ENCODE measurements at places on chromosomes 13 and 19.

DNA sequence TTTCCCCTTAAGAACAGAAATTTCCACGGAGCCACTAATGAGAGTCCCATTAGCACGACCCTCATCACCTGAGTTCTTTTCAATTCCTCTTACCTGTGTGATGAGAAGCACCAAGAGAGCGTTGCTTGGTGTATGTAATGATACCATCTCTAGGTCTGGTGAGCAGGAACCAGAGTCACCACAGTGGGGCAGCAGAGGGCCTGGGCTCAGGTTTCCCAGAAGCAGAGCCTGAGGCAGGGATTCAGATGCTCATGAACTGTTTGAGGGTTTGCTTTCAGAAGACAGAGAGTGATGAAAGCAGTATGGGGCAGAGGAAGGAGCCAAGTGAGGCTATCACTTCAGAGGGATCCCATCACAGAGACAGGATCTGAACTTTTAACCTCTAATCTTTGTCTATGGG is 3.1 kb upstream of the PTPRH start:
- DNase-seq, result no peak

DNA sequence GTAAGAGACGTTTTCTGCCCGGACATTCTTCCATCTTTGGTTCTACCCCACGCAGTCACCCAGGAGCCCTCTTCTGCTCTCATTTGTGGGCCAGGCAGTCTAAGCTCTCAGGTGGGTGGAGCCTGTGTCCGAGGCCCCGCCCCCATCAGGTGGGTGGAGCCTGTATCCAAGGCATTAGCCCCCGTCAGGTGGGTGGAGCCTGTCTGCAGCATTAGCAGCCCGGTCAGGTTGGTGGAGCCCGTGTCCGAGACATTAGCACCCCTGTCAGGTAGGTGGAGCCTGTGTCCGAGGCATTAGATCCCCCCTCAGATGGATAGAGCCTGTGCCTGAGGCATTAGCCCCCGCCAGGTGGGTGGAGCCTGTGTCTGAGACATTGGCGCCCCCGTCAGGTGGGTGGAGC is 45.5 kb upstream of the C13orf46 start:
- no peak for DNase-seq

GRCh38 chr13:27425158-27425917 is 919 bp downstream of the GTF3A start:
- no peak for DNase-seq

DNA sequence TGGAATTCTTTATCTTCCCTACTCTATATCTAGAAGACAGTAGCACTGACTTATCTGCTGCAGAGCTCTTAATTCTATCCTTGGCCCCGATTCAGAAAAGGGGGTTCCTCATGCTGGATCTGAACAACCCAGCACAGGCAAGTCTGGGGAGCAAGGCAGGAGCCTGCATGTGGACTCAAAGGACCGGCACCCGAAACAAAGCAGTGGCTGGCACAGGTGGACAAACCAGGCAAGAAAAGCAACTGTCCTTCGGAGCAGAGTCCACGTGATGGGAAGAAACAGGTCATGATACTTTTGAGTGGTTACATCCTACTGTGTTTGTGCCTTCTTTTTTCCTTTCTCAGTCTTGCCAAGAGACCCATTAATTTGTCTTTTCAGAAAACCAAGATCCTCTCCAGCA is 38.3 kb downstream of the GPR42 start:
- no peak for DNase-seq

- DNase-seq, result peak; percentile 22
These were observed 54.7 kb downstream of the ZNF787 start for GRCh38 chr19:56066152-56067023.

GRCh38 chr19:4278419-4279266 is at the start of gene SHD:
TSS of gene SHD (plus strand) at chr19:4279266. CDS start at chr19:4280064, 798 bp downstream.
- no peak for DNase-seq

DNA sequence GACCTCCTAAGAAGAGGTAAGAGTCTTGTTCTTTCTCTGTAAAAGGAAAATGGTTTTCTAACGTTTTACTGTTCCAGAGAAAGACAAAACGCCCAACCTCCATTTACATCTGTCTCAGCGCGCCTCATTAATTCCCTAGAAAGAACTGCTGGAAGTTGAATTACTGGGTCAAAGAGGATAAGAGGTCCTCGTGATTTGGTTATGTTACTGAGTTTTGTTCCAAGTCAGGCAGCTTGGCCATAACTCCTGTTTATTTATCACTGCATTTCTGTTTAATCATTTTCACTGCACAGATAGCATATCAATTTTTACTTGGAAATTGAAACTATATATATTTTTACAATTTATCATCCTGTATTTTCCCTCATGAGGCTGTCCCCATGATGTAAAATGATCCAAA is 112.9 kb upstream of the PEG3 start:
- DNase-seq, result no peak

DNA sequence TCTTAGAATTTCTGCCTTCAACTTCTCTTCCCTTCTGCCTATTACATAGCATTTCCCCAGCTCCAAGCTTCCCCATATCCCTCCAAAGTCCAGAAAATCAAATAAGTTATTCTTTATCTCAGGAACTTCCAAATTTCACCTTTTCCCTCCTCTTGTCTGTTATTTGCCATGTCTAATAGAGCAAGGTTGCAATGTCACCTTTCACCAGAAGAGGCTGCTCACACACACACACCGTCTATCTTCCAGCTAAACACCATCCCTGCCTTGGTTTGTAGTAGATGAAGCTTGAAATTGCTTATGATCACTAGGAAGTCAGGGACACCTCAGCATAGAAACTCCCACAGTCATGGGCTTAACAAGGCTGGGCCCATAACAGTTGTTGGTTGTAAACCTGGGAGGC is 48.4 kb downstream of the ZNRF4 start:
- no peak for DNase-seq

DNA sequence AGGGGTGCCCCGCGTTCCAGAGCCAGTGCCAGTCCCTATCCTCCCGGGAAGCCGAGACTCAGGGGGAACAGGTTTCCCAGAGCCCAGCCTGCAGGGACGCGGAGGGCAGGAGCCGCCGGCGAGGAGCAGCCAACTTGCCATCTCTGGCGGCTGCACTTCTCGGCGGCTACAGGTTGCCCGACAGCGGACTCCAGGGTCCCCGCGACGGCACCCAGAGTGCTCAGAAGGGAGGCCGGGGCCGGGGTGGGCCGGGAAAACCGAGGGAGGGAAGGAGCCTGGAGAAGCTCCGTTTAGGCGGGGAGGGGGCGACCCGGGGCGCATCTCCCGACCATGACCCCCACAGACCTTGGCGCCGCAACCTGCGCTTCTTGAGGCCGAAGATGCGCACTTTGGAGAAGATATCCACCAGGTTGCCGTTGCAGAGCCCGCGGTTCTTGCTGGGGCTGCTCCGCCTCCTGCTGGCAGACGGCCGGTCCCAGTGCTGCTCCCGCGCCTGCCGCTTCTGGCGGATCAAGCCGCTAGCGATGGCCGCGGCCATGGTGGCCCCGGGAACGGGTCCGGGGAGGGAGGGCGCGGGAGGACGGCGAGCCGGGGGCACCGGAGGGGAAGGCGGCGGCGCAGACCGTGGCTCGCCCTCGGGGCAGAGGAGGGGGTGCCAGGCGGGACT is 463.8 kb downstream of the ITGBL1 start:
- no peak for DNase-seq

DNA sequence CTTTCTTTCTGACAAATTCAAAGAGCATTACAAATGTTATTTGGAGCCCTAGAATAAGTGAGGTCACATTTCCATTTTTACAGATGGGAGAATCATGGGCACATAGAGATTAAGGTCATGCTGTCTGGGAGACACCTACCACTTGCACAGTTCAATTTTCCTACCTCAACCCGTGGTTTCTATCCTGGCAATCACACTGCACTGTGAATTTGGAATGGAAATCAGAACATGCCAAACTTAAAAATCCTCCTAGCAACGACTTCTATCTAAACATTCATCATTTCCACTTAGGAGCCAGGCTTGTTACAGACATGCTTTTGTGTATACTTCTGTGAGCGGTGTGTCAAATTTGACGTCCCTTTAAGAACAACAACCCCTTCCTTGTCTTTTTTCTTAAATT is 251.5 kb downstream of the DNAJC15 start:
- no peak for DNase-seq

DNA sequence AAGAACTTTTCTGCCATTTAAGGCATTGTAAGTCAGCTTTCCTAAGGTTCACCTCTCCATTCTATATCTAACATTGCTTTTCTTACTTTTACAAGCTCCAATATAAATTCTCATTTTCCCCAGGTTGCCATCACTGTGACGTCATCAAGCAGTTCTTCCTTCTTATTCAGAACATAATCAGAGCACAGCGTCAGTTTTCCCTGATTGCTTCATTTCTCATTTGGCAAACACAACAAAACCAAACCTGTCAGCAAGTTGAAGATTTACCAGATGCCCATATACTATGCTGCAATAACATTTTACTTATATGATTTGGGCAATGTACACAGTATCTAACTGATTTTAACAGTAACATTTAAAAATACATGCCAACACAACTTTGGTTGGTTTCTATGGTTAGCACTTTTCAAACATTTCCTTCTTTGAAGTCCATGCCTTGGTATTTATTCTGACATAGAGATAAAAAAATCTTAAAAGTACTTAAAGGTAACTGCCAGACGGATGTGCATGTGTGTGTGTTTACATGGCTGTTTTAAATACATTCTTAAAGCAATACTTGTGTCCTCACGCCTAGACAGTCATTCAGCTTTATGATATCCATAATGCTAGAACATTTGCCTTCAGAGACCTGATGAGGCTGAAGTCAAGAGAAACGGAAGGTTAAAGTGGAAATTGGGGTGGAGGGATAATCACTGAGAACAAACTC is 264.0 kb downstream of the KLF12 start:
- DNase-seq, result peak; percentile 29

- DNase-seq, result no peak
These were observed 3.3 kb downstream of the LMO7 start for GRCh38 chr13:75639454-75639853.

GRCh38 chr13:96003304-96003703 is 49.9 kb downstream of the UGGT2 start:
- DNase-seq, result no peak

- DNase-seq, result peak; percentile 46
These were observed 192.2 kb downstream of the STK24 start for GRCh38 chr13:98384739-98385138.

GRCh38 chr13:48400850-48401291 is 12.0 kb downstream of the LPAR6 start:
- peak; percentile 79 for DNase-seq

DNA sequence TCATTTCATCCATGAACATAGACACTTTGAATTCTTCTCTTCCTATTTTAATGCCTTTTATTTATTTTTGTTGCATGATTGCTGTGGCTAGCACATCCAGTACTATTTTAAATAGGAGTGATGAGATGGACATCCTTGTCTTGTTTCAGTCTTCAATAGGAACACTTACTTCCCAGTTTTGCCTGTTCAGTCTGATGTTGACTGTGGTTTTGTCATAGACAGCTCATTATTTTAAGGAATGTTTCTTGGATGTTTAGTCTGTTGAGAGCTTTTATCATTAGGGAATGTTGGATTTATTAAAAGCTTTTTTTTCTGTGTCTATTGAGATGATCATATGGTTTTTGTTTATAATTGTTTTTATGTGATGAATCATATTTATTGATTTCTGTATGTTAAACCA is 586.6 kb downstream of the SLITRK1 start:
- DNase-seq, result peak; percentile 16

DNA sequence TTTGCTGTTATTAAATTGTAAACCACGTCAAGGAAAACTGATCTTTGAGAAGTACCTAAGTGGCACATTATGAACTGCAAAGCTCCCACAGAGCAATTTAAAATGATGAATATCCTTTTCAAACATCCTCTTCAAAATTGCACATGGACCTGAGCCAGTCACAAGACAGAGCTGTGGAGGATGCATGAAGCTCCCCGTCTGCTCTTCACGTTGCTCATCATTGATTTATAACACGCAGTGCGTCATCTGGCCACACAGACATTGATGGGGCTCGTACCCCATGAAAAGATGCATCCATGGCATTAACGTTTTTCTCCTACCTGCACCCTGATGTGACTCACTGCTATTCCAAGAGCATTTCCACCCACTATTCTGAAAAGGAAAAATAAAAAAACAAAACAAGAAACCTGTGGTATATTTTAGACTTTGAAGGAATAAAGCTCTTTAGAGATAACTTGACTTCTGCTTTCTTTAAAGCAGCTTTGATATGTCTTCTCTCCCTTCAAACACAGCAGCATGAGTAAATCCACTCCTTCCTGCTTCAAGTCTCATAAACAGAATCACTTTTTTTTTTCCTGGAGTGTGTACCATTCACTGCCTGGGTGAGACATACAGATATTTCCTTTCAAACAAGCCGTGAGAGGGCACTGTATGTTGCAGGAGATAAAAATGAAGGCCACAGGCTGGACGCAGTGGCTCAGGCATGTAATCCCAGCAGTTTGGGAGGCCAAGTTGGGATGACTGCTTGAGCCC is 7.2 kb upstream of the SERTM1 start:
- DNase-seq, result no peak

DNA sequence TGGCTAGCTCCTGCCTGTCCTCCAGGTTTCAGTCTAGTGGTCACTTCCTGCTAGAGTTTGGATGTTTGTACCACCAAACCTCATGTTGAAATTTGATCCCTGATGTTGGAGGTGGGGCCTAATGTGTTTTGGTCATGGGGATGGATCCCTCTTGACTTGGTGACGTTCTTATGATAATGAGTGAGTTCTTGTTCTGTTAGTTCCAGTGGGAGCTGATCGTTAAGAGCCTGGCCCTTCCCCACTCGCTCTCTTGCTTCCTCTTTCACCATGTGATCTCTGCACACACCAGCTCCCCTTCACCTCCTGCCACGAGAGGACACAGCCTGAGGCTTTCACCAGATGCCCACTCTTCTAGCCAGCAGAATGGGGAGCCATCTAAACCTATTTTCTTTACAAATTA is 86.8 kb upstream of the SCEL start:
- DNase-seq, result no peak

GRCh38 chr13:104962411-104962810 is 1573.1 kb downstream of the EFNB2 start:
- DNase-seq, result no peak

GRCh38 chr13:111640006-111640405 is 319.6 kb downstream of the TEX29 start:
- DNase-seq, result no peak

DNA sequence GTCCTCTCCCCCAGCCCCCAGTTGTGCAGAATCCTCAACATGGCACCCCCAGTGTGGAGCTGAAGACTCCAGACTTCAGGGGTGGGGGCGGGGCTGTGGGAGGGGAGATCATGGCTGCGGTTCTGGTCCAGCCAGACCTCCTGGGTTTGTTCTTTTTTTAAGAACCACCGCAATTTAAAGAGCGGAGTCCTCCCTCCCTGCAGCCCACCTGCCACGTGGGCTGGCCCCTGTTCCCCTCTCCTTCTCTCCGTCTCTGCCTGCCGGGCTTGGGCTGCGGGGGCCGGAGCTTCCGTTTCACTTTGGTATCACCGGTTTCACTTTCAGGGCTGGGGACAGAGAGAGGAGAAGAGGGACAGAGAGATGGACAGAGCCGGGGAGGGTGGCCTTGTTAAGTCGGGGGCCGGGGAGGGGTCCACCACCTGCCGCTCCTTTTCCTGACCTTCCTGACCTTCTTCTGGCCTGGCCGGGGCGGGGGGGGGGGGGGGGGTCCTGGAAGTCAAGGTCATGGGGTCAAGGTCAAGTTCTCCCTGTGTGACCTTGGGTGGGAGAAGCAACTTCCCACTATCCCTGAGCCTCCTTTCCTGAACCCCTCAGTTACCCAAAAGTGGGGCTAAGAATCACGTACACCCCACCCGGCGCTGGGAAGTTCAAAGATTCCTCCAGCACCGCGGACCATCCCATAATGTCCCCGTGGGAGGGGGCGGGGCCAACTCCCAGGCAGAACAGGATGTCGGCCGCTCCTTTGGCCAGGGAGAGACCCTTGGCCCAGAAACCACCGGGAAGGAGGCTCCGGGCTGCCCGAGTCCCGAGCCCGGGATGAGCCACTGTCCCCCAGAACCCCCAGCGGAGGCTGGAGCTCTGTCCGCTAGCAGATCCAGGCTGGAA is 11.3 kb upstream of the ZBTB7A start:
- peak; percentile 34 for DNase-seq

- no peak for DNase-seq
These were observed 131.1 kb upstream of the GJB6 start for GRCh38 chr13:20363172-20363571.
